Hematopoietic multipotent progenitor cell treated with erythropoietin and hydrocortisone succinate and interleukin-3 and kit ligand, for 8 days (in vitro differentiated cells): ENCODE measurements at places on chromosomes 2 and 18.

DNA sequence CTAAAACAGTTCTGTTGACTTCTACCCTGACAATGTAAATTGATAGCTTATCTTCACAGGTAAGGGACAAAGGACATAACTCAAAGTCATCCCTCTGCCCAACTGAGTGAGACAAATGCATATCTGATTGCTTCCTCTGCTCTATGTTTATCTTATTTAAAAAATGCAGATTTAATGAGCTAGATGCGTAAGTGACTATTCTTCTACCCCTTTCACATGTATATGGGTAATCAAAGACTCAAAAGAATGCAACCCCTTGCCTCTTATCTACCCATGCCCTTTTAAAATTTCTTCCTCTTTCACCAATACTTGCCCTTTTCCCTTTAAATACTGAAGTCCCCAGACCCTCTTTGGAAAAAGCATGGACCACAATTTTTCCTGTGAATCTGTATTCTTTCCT lies 253.4 kb downstream of the WDPCP start:
- DNase-seq, result no peak

DNA sequence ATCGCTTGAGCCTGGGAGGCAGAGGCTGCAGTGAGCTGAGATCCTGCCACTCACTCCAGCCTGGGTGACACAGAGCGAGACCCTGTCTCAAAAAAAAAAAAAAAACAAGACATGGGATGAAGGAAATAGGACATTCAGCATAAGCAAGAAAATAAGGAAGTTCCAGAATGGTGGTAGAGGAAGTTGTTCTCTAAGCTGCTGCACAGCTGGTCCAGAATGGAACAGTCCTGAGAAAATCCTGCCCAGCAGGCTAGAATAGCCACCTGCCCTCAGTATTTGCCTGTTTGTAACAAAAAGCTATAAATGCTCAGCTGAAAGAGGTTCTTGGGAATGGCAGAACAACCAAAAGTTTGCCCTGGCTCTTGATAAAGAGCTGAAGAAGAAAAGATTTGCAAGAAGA lies 11.1 kb upstream of the MAPRE3 start:
- no peak for DNase-seq

DNA sequence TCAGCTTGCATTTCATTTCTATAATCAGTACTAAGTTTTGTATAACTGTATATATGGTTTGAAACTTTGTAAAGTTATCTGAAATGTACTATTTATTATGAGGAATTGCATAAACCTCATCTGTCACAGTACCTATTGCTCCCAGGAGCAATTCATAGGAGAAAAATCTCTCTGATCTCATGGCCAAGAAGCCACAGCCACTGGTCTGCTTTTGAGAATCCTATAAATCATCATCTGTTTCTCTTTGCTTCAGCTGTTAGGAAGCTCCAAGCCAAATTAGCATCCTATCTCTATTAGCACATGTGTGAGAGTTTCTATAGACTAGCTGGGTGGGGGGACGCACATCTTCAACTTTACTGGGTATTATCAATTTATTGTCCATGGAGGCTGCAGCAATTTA lies 210.3 kb downstream of the CYP26B1 start:
- no peak for DNase-seq

GRCh38 chr2:161019311-161019710 lies 140.9 kb upstream of the TANK start:
- no peak for DNase-seq

GRCh38 chr2:222058819-222059445 lies 239.9 kb downstream of the PAX3 start:
- DNase-seq, result no peak

DNA sequence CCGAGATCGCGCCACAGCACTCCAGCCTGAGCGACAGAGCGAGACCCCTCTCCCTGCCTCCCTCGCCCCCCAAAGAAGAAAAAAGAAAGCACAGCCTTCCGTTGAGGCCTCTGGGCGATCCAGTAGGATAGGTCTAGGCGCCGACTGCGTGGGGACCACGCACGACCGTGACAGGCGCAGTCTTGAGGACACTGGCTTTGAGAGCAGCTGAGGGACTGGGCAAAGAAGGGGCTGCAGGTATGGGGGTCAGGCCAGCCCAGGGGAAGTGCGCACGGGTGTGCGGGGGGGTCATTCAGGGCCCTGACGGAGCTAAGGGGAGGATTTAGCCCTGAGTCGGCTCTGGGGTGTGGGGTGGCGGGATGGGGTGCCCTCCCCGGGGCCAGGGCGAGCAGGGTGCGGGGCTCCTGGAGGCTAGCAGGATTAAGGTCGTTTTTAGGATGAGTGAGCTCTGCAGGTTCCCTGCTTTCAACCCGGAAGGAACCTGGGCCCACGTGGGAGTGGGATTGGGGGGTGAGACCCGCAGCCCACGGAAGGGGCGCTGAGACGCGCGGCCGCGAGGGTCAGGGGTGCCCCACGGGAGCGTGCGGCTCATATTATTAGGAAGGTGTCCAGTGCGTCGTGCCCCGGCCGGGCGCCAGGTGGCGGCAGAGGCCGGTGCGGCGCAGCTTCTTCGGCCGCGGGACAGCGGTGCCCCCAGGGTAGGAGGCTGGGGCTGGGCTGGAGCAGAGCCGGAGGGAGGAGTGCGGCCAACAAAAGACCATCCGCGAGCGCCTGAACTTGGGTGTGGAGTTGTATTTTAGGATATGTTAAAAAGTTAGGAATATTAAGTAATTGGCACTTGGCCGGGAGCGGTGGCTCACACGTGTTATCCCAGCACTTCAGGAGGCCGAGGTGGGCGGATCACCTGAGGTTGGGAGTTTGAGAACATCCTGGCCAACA lies 20.5 kb upstream of the ZNF236 start:
- DNase-seq, result peak; percentile 65

GRCh38 chr2:45726188-45726587 lies 74.7 kb downstream of the PRKCE start:
- no peak for DNase-seq

DNA sequence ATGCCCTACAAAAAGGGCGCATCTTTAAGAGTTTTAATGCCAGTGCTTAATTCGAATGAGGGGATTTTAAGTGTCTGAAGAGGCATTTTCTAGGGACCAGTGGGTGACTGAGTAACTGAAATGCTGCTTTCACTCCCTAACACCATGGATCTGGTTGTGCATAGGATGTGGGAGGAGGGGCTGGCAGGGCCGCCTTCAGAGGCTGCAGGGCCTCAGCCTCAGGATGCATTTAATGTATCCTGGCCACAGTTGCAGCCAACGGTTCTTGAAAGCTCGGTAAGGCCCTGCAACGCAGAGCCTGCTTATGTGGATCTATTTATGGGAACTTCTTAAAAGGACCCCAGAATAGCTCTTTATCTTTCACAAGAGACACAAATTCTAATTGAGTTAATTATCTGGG lies 25.8 kb upstream of the IL18RAP start:
- DNase-seq, result no peak

DNA sequence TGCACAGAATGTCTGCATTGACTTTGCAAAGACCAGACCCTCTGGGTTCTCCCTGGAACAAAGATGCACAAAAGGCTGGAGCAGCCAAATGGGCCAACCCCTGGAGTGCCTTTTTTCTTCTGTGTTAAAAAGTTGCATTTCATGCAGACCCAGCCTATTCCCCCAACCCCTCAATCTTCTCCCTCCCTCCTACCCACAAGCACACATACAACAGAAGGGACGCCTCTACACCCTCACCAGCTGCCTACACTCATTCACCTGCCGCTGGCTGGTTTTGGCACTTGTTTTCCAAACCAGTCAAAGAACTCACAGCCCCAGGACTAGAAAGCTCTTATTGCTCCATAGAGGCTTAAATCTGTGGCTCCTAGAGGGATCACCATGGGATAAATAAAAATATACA lies 16.6 kb downstream of the MARCHF4 start:
- DNase-seq, result no peak

DNA sequence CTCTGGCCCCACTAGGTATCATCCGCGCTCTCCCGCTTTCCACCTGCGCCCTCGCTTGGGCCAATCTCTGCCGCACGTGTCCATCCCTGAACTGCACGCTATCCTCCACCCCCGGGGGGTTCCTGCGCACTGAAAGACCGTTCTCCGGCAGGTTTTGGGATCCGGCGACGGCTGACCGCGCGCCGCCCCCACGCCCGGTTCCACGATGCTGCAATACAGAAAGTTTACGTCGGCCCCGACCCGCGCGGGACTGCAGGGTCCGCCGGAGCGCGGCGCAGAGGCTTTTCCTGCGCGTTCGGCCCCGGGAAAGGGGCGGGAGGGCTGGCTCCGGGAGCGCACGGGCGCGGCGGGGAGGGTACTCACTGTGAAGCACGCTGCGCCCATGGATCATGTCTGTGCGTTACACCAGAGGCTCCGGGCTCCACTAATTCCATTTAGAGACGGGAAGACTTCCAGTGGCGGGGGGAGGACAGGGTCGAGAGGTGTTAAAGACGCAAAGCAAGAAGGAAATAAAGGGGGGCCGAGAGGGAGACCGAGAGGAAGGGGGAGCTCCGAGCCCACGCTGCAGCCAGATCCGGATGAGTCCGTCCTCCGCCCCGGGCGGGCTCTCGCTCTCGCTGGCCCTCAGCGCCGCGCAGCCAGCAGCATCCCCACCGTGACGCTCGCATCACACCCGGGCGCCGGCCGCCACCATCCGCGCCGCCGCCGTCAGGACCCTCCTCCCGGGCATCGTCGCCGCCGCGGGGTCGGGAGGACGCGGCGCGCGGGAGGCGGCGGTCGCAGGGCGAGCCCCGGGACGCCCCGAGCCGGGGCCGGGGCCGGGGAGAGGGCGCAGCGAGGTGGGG lies 664 bp downstream of the NETO1 start:
- no peak for DNase-seq

- DNase-seq, result no peak
These were observed 833.2 kb upstream of the CHAC2 start for GRCh38 chr2:52934323-52934898.

- DNase-seq, result no peak
These were observed 216.7 kb downstream of the SETBP1 start for GRCh38 chr18:44897411-44897810.

GRCh38 chr18:43108882-43109281 lies 6.6 kb downstream of the RIT2 start:
- no peak for DNase-seq

DNA sequence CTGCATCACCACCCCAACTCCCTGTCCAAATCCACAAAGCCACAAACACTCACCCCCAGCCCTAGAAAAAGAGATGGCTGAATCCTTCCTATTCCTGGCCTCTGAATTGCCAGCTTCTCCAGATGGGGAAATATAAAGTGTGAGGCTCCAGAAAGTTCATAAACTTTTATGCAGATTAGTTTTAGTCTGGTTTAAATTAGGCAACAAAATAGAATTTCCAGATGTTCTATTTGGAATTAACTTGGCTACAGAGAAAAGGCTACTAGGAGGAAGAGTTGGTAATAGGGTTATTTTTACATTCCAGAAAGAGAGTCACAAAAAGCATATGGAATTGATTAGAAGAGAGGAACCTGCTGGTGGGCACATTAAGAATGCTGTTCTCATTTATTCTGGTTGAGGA lies 56.0 kb downstream of the EN1 start:
- no peak for DNase-seq

GRCh38 chr2:158414538-158414937 lies 42.0 kb downstream of the CCDC148 start:
- DNase-seq, result no peak

- DNase-seq, result peak; percentile 51
These were observed 249.9 kb downstream of the PLCL1 start for GRCh38 chr2:198054299-198054698.

- no peak for DNase-seq
These were observed 178.2 kb downstream of the LOXHD1 start for GRCh38 chr18:46478796-46479195.

DNA sequence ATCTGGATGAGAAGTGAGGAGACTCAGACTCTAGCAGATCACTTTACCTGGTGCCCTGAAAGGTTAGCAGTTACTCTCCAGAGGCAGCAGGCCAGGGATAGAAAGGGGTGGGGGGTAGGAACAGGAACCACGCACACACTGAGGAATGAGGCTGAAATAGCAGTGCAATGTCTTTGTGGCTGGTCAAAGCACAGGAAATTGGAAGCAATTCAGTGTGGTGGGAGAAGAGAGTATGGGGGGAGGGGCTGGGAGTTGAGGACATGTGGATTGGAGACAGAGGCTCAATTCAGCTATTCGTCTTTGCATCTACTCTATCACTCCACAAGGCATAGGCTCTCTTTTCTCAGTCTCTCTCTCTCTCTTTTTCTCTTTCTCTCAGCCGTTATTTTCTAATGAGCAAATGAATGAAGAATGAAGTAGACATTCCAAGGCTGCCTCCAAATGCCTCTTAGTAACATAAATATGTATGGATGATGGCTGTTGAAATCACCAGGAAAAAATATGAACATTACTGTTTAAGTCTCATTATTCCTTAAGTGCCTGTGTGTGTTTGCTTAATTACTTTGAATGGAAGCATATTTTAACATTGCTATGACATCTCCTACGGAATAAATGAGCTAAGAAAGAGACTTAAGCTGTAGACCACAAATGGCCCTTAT lies 979.4 kb downstream of the TSN start:
- DNase-seq, result no peak

- no peak for DNase-seq
These were observed at the start of gene STON1 for GRCh38 chr2:48530033-48530811. Gene STON1 (plus strand): TSS chr2:48530154. CDS start chr2:48580634, 50,480 bp downstream.

GRCh38 chr2:127143841-127144782 lies 37.2 kb upstream of the BIN1 start:
- no peak for DNase-seq

DNA sequence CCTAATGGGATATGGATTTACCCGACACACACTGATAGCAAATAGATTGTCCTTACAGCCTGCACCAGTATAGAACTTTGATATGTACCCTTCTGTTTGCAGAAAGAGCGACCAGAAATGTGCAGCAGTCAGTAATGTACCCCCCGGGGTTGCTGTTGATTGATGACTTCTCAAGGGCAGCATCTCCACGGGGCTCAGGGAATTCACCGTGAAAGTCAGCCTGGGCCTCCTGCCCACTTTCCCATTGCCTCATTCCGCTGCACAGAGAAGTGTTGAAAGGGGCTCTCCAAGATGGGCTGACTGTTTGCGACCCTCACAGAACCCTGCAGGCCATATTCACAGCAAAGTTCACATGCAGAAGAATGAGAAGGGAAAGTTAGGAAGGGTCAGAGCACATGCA lies 241.3 kb downstream of the PRKCE start:
- no peak for DNase-seq

DNA sequence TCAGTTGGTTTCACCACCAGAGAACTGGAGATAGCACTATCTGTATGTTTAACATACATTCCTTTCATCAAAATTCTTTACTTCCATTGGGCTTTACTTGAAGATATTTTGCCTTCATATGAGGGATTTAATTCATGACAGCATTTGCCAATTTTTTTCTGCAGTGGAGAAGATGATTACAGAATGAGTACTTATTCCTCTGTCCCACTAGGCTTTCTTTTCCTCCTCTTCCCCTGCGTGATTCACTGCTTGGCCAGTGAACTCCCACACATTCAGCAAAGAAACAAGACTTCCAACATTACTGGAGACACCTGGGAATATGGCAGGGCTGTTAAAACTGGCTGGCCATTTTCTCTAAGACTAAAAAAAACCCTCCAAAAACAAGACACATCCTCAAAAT lies 425.8 kb upstream of the KCNH7 start:
- no peak for DNase-seq

GRCh38 chr2:213545964-213546475 lies 261.8 kb downstream of the SPAG16 start:
- DNase-seq, result no peak
